Stimulated activated CD8-positive, alpha-beta memory T cell treated with anti-CD3 and anti-CD28 coated beads, Interleukin-4, amount 100 ng/mL, for 4 hours (primary cell): ENCODE measurements at places on chromosomes 12 and 14.

- DNase-seq = peak; percentile 58
These were observed at the start of gene RARG for GRCh38 chr12:53231921-53232645. Gene RARG (minus strand): TSS chr12:53232209. CDS start chr12:53227545, 4,664 bp downstream.

DNA sequence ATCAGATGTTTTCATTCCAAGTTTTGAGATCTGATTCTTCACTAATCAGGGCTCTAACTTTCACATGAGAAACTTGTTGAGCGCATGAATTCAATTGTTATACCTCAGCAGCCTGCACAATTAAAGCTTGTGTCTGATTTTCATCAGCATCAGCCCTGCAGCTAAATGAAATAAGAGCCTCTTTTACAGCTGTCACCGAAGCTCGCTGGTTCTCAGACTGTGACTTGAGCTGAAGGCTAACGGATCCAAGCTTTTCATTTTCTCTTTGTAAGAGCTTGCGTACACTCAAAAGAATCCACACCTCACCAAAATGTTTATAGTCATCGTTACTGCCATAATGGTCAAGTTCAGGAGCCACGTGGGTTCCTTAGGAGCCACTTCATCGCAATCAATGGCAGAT, 65.5 kb upstream of the BEGAIN start:
- no peak for DNase-seq

GRCh38 chr12:114726092-114726710, 42.2 kb upstream of the TBX3 start:
- no peak for DNase-seq

DNA sequence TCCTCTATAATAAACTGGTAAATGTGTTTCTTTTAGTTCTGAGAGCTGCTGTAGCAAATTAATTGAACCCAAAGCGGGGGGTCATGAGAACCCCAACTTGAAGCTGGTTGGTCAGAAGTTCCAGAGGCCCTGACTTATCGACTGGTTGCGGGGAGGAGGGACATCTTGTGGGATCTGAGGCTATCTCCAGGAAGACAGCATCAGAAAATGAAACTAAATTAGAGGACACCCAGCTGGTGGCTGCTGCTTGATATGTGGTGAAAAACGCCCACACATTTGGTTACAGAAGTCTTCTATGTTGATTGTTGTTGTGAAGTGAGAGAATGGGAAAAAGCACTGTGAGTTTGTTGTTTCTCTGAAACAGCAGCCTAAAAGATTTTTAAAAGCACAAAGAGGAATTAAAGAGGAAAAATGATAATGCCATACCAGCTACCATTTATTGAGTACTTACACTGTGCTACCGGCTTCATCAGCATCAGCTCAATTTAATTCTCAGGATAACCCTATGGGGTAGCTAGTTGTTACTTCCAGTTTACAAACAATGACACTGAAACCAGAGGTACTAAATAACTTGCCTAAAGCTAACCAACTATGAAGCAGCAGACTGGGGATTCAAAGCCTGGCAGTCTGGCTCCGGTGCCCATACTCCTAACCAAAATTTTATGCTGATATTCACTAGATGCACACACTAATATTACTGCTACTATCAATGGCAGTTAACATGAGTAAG, 24.3 kb downstream of the DDX24 start:
- DNase-seq = no peak

- no peak for DNase-seq
These were observed 30.1 kb upstream of the TSPAN11 start for GRCh38 chr12:30896461-30896860.

- no peak for DNase-seq
These were observed 7.9 kb downstream of the C14orf132 start for GRCh38 chr14:96047101-96047500.

- no peak for DNase-seq
These were observed 23.1 kb upstream of the HELB start for GRCh38 chr12:66279123-66279712.

DNA sequence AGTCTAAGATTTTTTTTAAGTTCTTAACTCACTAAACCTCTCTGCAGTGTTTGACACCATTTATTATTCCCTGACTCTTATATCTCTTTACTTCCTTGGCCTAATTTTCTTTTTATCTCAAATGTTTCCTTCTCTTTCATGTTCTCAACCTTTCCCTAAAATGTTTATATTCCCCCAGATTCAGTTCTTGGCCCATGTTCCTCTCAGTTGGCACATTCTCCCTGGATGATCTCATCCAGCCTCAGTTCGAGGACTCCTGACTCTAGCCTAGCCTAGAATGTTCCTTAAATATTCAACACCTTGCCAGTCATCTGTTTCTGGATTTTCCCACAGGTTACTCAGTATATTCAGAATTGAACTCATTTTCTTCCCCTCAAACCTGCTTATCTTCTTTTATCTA, 81.3 kb downstream of the SCN8A start:
- DNase-seq = no peak

DNA sequence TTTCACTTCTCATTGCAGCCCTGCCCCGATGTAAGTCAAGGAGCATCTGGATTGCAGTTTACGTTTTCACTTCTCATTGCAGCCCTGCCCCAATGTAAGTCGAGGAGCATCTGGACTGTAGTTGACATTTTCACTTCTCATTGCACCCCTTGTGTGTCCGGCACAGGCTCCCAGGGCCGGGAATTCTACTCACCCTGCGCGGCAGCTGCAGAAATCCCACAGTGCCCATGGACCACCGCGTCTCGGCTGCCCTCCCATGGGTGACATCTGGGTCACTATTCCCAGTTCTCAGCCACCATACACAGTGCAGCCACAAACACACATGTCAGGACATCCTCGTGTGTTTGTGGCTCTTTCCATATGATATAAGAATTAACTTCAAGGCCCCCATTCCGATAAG, 378.5 kb downstream of the ADGRD1 start:
- no peak for DNase-seq

GRCh38 chr12:119341988-119342387, 7.5 kb downstream of the CCDC60 start:
- DNase-seq = no peak

DNA sequence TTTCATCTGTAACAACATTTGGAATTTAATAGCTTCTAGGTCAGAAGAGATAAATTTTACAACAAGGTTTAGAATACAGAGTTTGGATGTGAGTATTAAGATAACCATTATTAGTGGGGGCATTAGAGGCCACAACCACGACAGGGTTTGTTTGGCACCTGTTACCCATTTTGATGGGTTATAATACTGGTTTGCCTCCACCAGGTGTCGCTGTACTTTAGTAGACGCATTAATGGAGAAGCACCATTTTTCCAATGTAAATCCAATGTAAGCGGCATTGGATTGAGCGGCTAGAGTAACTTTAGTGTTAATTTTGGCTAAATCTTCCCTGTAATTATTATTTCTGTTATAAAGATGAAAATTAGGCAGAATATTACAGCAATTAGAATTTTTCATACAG, 136.2 kb downstream of the SLCO1B3 start:
- DNase-seq = no peak
